Activated T-helper 17 cell treated with anti-CD3 and anti-CD28 coated beads, Interleukin-2, amount 50 U/mL, for 72 hours (primary cell): ENCODE measurements at places on chromosomes 5 and 9.

GRCh38 chr9:101727612-101728524 lies 10.6 kb downstream of the GRIN3A start:
- no peak overlapping the region for H3K27ac ChIP-seq
- ATAC-seq, result no peak
- peaks cover 7% of the 10 kb centered on the region for H3K27me3 ChIP-seq
- no peak overlapping the region for H3K4me3 ChIP-seq

GRCh38 chr9:114153761-114154599 lies 1.4 kb upstream of the COL27A1 start:
- H3K36me3 ChIP-seq, result peaks cover 6% of the 10 kb centered on the region
- peaks cover 42% of the 10 kb centered on the region for H3K27me3 ChIP-seq
- peaks cover 18% of the 10 kb centered on the region for H3K4me1 ChIP-seq
- peak overlapping the region; percentile 84 for H3K4me3 ChIP-seq

DNA sequence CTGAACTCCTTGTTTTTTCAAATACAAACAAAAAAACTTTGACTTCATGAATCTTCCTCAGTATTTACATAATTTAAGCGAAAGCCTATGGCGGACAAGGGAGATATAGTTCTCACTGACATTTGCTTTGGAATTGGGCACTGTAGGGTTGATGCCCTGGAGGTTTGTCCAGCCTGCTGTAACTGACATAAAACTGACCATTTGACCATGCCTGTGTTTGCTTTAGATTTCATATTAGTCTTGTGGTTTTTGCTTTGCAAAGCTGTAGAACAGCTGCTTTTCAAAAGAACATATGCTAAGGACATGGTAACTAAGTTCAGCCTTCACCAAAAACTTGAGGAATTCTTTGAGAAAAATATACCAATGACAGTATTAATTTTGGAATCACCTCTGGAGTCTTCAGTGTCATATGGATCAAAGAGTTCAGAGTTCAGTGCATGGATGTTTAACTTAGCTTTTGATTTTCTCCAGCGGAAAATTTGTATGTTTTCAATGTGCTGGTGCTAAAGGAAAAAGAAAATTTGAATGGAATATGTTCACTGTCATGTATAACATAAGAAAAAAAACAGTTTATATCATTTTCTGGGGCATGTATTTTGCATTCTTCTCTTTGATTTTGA lies 1013.1 kb downstream of the NR2F1-AS1 start:
- no peak overlapping the region for H3K4me3 ChIP-seq
- H3K36me3 ChIP-seq, result no peaks in the 10 kb centered on the region
- H3K4me1 ChIP-seq, result no peaks in the 10 kb centered on the region
- H3K27me3 ChIP-seq, result no peaks in the 10 kb centered on the region
- ATAC-seq, result no peak

DNA sequence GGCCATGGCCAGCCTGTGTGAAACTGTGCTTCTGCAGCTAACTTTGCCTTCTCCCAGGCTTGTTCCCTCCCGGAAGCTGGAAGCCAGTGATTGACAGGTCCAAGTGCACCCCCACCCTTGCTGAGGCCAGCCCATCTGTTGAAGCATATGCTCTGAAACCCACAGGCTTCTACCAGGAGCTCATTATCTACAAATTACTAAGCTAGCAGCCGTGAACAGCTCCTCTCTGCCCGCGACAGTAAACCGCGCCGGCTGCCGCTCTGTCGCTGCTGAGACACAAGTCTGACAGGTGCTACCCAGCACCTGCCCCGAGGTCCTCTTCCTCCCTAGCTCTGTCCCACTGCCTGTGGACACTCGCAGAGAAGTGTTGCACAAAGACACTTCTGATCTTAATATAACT lies 490.9 kb downstream of the GADD45G start:
- no peak overlapping the region for H3K27ac ChIP-seq
- no peak for ATAC-seq
- no peaks in the 10 kb centered on the region for H3K36me3 ChIP-seq
- H3K27me3 ChIP-seq, result peaks cover 14% of the 10 kb centered on the region

DNA sequence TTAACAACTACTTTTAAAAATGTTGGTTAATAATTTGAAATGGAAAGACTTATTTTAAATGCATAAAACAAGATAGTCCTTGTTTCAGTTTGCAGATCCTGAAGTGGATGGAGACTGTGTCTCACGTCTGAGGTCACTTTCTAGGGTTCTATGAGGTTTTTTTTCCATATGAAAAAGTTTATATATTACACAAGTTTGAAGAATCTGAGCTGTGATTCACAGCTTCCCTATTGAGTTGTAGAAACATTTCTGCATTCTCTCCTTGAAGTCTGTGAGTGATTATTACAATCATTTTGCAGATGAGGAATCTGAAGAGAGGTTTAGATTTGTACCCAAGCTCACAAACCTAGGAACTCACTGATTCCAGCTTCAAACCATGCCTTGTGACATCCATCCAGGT lies 442.5 kb upstream of the KLF4 start:
- no peak overlapping the region for H3K27ac ChIP-seq
- no peak for ATAC-seq
- H3K36me3 ChIP-seq, result no peaks in the 10 kb centered on the region
- no peak overlapping the region for H3K4me3 ChIP-seq
- no peaks in the 10 kb centered on the region for H3K27me3 ChIP-seq

GRCh38 chr5:124741711-124742496 lies 4.5 kb downstream of the ZNF608 start:
- H3K4me1 ChIP-seq, result peaks cover 6% of the 10 kb centered on the region
- peaks cover 24% of the 10 kb centered on the region for H3K27me3 ChIP-seq
- ATAC-seq, result no peak
- no peak overlapping the region for H3K4me3 ChIP-seq
- no peak overlapping the region for H3K27ac ChIP-seq

GRCh38 chr9:98826716-98827115 lies 19.2 kb downstream of the GALNT12 start:
- no peak overlapping the region for H3K4me3 ChIP-seq
- peaks cover 17% of the 10 kb centered on the region for H3K36me3 ChIP-seq
- H3K27ac ChIP-seq, result no peak overlapping the region
- ATAC-seq, result no peak

DNA sequence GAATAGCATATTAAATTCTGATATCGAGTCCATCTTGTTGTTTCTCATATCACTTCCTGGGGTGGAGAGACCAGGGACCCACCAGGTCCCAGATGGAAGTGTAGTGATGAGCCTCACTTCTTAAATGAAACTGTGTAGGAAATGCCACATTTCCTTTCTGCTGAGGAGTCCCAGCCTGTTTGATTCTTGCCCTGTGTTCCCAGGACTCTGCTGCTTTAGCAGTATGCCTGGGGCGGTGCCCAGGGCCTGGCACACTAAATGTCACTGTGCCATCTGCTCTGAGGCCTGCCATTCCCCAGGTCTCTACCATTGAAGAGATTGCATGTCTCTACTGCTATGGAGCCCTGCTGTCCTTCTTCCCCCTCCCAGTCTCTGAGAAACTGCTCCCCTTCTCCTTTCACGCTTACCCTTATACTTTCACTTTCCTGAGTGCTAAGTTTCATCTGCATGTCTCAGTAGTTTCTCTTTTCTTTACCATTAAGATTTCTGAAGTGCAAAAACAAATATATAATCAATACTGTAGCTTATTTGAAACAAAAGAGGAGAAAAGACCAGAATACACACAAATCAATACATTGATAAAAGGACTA lies 260.4 kb downstream of the GABRB2 start:
- no peaks in the 10 kb centered on the region for H3K4me1 ChIP-seq
- H3K4me3 ChIP-seq, result no peak overlapping the region
- no peak for ATAC-seq
- no peak overlapping the region for H3K27ac ChIP-seq
- H3K27me3 ChIP-seq, result no peaks in the 10 kb centered on the region
- no peaks in the 10 kb centered on the region for H3K36me3 ChIP-seq

GRCh38 chr5:78221964-78222451 lies 72.5 kb downstream of the AP3B1 start:
- H3K27ac ChIP-seq, result no peak overlapping the region
- no peaks in the 10 kb centered on the region for H3K27me3 ChIP-seq
- H3K36me3 ChIP-seq, result peaks cover 71% of the 10 kb centered on the region
- H3K4me3 ChIP-seq, result no peak overlapping the region
- no peak for ATAC-seq
- peaks cover 5% of the 10 kb centered on the region for H3K4me1 ChIP-seq

DNA sequence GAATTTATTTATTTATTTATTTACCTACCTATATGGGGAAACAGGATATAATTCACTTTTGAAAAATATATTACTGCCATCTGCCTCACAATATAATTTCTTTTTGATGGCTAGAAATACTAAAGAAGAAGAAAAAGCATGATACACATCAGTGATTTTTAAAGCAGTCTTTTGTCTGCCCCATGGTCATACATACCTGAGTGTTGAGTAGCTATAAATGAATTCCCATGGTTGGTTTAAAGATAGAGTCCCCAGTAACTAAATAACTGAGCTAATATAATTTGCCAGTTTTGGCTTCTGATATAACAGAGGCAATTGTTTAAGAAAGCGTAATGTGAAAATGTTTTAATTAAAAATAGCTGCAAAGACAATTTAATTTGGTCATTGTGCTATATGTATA lies 447.8 kb downstream of the PDE4D start:
- H3K4me3 ChIP-seq, result no peak overlapping the region
- peaks cover 9% of the 10 kb centered on the region for H3K27me3 ChIP-seq
- no peaks in the 10 kb centered on the region for H3K4me1 ChIP-seq

- no peaks in the 10 kb centered on the region for H3K36me3 ChIP-seq
- ATAC-seq, result peak; percentile 93
- peak overlapping the region; percentile 45 for H3K27ac ChIP-seq
- H3K27me3 ChIP-seq, result no peaks in the 10 kb centered on the region
- peak overlapping the region; percentile 66 for H3K4me3 ChIP-seq
These were observed 84.8 kb downstream of the MVB12B start for GRCh38 chr9:126411225-126411947.
